ENCODE measurements at places on chromosomes 2 and 18.

- no peak for DNase-seq
Observed at GRCh38 chr18:10343778-10344177, 110.7 kb upstream of the APCDD1 start.

- DNase-seq, result no peak
Observed at GRCh38 chr2:84991404-84992160, 20.6 kb downstream of the KCMF1 start.

DNA sequence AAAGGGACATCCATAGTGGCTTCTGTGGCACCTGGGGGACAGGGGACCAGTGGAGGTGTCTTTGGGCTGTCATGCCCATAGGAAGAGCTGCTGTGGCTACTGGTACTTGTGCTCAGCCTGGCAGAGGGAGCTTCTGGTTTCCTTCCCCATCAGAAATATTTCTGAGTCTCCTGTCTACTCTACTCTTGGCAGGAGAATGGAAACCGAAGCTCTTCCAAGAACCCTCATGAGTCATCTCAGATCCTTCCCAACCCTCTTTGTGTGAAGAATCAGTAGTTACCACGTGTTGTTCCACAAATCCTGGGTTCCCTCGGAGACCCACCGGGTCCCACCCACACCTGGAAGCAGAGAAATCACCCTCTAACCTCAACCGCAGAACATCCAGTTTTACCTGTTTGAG, 234.9 kb downstream of the FHOD3 start:
- no peak for DNase-seq

DNA sequence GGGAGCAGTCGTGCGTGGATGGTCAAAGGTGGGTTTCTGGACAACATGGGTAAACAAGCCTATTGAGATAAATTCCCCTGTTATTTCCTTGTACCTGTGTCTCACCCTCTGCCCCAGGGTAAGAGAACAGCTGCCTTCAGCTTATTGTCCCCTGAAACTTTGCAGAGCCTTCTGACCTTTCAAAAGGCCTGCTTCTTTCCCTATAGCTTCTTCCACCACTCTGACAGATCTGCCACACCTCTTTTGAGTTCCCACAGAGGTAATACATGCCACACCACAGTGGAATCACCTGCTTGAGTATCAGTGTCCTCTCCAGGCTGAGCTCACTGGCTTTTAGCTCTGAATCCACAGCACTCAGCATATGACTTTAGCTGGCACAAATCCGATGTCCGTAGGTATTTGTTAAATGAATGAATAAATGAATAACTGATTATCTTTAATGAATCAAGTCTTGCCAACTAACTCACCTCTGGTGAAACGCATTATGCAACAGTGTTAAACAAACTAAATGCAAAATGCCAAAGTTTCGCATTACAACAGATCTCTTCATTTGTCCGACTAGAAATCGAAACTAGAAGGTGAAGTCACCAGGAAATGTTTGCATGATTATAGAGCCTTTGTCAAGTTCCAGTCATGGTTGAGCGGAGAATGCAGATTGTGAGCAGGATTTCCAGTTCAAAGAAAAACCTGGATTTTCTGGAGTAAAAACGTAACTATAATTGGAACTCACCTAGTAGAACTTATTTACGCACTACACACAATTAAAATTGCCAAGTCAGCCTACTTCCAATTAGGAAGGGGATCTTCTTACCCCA, 16.4 kb downstream of the DYNAP start:
- DNase-seq, result no peak

DNA sequence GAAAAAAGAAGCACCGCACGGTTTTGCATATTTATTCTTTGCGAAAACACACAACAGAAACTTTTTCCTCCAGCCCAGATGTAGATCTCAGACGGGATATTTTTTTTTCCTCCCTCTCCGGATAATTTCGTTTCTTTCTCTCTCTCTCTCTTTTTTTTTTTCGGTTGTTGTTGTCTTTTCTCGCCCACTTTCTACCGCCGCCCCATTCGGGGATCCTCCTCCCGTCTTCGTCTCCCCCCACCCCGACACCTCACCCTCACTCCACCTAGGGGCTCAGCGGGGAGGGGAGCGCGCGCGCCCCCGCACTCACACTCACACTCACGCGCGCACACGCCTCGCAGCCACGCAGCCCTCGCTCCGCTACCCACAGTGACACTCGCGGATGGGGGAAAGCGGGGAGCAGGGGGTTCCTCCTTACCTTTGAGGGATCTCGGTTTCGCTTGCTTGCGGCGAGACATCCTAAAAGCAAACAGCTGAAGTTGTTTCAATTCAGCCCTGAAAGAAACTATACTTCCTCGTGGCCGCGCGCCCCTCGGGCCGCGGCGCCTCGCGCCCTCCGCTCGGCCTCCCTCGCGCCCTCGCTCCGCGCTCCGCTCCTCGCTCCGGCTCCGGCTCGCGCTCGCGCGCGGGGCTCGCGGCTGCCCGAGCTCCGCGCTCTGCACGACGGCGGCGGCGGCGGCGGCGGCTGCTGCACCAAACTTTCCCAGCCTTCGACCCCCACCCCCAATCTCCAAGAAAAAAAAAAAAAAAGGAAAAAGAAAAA, 1.3 kb downstream of the ZNF521 start:
- no peak for DNase-seq

DNA sequence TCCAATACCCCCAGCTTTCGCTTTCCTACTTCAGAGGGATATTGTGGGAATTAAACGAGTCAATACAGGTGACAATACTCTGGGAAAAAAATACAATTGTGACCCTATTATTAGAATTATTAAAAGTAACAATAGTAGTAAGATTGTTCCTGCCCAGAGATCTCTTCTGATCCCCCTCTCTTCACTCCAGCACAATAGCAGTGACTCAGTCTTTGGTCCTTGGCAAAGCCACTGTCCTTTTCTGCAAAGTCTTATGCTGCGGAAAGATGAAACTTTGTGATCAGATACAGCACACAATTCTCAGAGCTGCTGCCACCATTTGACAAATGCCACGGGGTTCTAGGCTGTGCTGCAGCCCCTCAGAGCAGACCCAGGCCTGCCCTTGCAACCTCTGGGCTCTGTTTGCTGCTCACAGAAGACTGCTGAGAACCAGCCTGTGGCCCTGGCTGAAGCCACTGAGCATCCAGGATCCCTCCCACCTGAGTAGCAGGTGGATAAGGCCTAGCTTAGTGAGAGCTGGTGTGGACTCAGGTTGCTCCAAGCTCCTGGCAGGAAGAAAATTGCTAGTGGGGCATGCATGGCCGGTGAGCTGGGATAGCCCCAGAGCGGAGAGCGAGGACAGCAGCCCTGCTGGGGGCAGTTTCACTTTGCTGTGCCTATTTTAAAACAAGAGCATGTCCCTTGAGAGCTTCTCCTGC, 60.1 kb upstream of the ROCK2 start:
- no peak for DNase-seq

Measured in NCI-H1092 (cell line).